ENCODE measurements at places on chromosomes 13 and 19.

- DNase-seq = no peak
These were observed 36.4 kb downstream of the ZNF582 start for GRCh38 chr19:56356944-56357343.

DNA sequence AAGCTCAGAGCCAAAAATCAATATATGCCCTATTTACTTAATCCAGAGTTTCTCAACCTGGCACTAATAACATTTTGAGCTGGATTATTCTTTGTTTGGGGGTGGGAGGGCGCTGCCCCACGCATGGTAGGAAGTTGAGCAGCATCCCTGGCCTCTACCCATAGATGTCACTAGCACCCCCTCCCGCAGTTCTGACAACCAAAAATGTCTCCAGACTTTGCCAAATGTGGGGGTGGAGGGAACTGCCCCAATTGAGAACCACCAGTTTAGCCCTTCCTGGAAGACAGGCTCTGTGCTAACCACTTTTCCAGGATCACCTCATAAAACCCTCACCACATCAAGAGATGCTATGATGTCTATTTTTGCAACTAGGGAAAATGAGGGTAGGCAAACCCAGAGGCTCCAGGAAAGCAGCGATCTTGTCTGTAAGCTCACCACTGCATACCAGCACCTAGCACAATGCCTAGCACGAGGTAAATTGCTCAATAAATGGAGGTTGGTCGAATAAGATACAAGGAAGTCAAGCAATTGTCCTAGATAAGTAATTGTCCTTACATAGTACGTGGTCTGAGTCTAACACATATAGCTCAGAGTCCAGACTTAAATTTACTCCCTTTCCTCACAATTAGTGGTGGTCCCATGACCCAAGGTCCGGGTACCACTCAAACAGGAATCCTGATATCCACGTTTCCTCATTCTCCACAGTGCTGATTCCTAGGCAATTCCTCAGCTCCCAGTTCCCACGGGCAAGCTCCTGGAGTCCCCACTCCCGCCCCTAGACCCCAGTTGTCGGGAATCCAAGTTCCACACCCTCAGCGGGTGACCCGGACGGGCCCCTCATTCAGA, 892 bp downstream of the TRIR start:
- DNase-seq = peak; percentile 58

GRCh38 chr13:95301968-95302393, 730 bp upstream of the ABCC4 start:
- no peak for DNase-seq

DNA sequence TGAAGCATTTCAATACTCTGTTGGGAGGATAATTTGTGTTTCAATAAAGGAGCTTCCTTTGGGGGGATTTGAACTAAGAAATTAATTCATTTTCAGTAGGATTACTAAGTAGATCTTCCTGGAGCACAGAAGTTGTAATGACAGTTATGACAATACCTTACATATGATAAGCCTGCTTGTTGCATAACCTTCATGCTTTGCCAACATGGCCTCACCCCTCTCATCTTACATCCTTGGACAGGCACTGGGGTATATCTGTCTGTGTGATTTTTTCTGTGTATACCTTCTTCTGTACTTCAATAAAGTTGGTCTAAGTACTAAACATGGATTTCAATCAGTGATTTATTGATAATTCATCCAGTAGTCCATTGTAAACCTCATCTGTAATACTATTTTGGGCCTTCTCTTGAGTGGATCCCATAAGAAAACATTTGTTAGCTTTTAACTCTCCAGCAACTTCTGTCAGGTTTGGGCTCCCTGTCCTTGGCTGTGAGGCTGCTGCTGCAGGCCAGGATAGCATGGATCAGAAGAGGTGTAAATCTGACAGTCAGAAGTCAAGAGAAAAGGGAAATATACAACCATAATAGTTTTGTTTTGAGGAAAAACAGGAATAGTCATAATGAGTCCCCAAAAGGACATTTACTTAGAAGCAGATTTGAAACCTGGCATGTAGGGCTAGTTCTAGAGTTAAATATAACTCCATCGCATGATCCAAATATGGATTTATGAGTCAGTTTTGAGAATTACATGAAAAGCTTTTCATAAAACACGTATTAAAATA, 422.2 kb downstream of the KLF5 start:
- no peak for DNase-seq

DNA sequence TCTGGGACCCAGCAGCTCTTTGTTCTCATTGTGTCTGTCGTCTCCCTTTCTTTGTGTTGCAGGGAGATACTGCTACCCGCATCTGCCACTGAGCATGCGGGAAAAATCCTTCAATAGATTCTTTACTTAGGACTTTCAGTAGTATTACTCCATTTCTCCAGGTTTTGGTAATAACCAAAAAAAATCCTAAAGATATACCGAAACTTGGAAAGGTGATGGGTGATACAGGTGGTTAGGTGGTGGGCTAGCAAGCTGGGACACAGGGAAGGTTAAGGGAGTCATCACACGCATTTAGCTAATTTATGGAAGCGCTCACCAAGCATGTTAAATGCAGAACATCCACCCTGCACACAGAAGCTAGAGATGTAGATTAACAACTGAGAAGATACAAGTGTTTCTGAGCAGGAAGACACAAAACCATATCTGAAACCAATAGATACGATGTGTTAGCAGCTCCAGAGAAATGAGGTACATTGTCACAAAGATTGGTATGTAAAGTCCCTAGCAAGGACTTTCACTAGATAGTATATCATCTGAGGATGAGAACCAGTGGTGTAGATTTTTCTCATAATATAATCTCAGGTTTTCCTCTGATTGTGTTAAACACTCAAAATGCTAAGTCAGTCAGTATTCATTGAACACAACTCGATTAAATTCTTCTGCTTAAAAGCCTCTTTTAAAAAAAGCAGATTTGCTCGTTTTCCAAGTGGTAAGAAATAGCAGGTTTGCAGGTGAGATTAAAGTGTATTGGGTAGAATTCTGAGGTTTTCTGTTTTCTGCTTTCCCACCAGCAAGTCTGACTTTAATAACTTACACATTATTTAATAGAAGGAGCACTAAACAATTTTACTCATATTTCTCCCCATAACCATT, 1.2 kb upstream of the SLAIN1 start:
- DNase-seq = no peak

DNA sequence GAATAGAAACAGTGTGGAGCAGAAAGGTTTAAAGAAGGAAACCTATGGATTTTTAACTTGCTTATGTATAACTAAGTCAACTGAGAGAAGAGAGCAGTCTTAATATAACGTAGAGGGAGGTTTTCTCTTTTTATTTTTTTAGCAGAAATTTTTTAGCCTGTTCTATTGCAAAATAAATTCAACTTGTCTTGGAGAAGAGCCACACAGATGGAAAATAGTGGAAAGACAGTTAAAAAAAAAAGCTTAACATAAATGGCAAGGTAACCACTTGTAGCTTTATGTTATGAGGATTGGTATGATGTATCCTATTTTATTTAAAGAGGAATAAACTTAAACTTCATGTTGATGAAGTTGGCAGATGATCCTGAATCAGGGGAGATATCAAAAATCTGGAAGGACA, 312.4 kb downstream of the SHISA2 start:
- no peak for DNase-seq

DNA sequence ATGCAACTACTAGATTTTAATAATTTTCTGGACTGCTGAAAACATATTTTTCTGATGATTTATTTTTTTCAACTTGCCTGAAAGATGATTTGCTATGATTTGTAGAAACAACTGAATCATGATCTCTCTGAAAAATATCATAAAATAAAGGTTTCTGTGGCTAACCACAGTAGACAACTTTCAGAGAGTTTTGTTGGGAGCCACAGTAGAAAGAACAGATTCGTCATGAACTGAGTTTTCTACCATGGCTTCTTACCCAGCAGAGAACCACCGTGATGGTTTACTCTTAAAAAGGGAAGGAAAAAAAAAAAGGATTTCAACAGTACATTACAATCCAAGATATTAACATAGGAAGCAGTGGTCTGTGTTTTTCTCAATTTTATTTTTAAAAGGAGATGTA, 18.0 kb downstream of the ZAR1L start:
- no peak for DNase-seq

DNA sequence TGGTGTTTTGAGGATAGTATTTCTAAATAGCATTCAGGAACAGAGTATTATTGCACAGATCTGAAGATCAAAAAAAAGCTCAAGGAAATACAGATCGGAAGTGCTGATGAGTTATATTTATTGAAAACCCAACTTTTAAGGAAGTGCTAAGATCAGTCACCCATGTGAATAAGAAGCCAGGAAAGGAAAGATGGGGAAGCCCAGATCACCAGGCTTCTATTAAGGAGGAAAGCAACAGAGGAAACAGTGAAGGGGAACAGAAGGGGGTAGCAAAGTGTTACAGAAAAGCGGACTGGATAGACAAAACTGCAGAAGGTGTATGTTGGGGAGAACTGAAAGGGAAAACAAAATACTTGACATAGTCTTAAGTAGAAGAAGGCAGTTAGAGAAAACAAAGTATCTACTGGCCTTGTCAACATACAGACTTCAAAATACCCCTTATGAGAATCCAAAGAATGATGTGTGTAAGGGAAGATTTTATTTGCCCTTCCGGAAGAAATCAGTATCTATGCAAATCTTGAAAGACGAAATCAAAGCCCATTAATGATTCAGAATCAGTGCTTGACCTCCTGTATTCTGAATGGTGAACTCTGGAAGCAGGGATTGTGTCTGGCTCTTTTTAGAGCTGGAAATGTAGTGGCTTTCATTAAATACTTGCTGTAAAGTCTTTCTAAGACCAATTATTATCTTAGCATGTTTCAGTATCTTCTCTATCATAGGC, 12.1 kb downstream of the UFM1 start:
- DNase-seq = no peak

- no peak for DNase-seq
These were observed 104.1 kb downstream of the FRY start for GRCh38 chr13:32135655-32136054.

DNA sequence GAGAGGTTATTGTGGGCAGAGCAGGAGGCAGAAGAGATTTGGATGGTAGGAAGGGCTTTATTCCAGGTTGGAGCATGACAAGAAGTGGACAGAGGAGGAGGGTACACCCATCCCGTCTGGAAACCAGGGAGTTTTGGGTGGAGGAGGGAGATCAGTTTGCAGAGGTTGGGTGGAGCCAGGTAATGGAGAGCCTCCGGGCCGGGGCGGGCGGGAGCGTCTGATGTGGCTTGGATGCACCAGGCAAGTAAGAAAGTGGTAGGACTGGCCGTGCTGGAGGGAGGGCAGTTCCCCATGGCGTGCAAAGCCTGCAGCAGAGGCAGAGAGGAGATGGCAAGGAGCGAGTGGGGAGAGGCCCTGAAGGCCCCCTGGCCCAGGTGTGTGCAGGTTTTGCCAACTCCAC, 10.9 kb downstream of the IGFLR1 start:
- no peak for DNase-seq

DNA sequence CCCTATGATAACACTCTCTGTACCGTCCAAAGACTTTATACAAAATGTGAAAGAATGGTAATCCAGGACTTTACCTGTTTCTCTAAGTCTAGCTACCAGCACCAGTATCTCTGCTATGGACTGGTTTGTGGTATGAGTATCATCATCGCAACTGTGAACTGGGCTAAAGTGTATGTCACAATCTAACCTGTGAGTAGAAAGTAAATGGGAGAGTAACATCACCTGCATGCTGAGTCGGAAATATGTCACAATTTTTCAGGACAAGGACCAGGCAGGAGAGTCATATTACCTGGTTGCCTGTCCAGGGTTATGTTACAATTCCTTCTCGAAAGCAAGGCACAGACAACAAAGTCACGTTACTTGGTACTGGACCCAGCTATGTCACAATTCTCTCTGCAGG, 5.1 kb upstream of the ZNF43 start:
- DNase-seq = no peak

DNA sequence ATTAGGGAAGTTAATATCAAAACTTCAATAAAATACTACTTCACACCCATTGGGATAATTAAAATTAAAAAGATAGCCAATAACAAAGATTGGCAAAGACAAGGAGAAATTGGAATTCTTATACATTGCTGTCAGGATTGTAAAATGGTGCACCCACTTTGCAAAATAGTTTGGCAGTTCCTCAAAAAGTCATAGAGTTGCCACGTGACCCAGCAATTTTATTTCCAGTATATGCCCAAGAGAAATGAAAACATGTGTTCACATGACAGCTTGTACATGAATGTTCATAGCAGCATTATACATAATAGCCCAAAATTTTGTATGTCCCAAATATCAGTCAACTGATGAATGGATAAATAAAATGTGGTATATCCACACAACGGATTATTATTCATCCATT, 3.3 kb downstream of the MBD3L1 start:
- no peak for DNase-seq

- DNase-seq = no peak
These were observed 18.6 kb downstream of the CAPN12 start for GRCh38 chr19:38725469-38726283.

GRCh38 chr13:77833331-77833863, 85.2 kb downstream of the EDNRB start:
- no peak for DNase-seq

- no peak for DNase-seq
These were observed 20.4 kb upstream of the CPB2 start for GRCh38 chr13:46124967-46125933.

DNA sequence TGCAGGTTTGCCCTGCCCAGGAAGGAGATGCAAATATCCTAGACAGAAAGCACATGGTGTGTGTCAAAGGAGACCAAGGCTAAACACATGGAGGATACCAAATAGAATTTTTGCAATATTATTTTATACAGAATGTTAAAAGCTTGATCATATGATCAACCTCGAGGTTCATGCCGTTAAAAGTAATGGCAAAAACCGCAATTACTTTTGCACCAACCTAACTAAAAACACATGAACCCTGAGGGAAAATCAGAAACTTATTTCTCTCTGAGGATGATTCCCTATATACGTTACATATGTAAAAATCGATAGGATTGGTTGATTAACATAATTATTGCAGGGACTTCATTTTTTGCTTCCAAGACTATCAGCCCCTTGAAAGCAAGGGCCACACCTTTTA, 88.1 kb downstream of the MZT1 start:
- DNase-seq = no peak

DNA sequence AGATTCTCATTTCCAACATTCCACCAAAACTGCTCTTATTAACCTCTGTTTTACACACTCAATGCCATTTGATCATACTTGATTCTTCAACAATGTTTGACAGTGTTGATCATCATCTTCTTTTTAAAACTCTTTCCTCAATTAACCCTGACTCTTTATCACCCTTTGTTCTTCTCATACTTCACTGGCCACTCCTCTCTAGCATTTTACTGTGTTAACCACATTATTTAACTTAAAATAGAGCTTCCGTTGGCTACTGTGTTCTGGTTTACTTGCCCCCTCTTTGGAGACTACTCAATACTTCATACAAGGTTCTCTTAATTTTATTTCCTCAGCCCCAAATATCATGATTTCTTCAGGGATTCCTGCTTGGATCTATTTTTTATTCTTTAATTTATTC, 121.1 kb upstream of the SPRY2 start:
- no peak for DNase-seq

GRCh38 chr13:40315416-40316064, 350.9 kb downstream of the FOXO1 start:
- peak; percentile 64 for DNase-seq

GRCh38 chr19:13241231-13242104, 91.3 kb downstream of the IER2 start:
- DNase-seq = peak; percentile 48

All from activated T-cell treated with anti-CD3 and anti-CD28 coated beads, Interleukin-2, amount 50 U/mL, for 24 hours (primary cell).